T-helper 2 cell treated with Interferon-gamma antibody and Interleukin-4, amounts not matched to agents 5 μg/mL and 100 μg/mL, for 36 hours (primary cell): ENCODE measurements at places on chromosomes 4 and X.
A peak's percentile ranks its signal among the peaks of the same experiment; 100 is the strongest.

GRCh38 chr4:61771056-61771455 is 570.9 kb downstream of the ADGRL3 start:
- no peaks in the 10 kb centered on the region for H3K4me1 ChIP-seq
- H3K27me3 ChIP-seq = no peaks in the 10 kb centered on the region
- no peak overlapping the region for H3K4me3 ChIP-seq
- no peak overlapping the region for H3K27ac ChIP-seq
- no peak for DNase-seq
- H3K36me3 ChIP-seq = no peaks in the 10 kb centered on the region

- no peak overlapping the region for H3K4me3 ChIP-seq
- H3K36me3 ChIP-seq = no peaks in the 10 kb centered on the region
- DNase-seq = no peak
- H3K27me3 ChIP-seq = no peaks in the 10 kb centered on the region
- no peak overlapping the region for H3K27ac ChIP-seq
These were observed 129.4 kb upstream of the ACSL4 start for GRCh38 chrX:109862433-109862832.

GRCh38 chr4:152385551-152385950 is 150.3 kb downstream of the FBXW7 start:
- peaks cover 11% of the 10 kb centered on the region for H3K4me1 ChIP-seq
- H3K36me3 ChIP-seq = peaks cover 4% of the 10 kb centered on the region
- no peak overlapping the region for H3K4me3 ChIP-seq
- H3K27ac ChIP-seq = no peak overlapping the region
- H3K27me3 ChIP-seq = no peaks in the 10 kb centered on the region

GRCh38 chrX:125295337-125295736 is 24.3 kb upstream of the TEX13C start:
- peak; percentile 8 for DNase-seq
- no peak overlapping the region for H3K27ac ChIP-seq
- no peaks in the 10 kb centered on the region for H3K27me3 ChIP-seq
- H3K4me1 ChIP-seq = peaks cover 17% of the 10 kb centered on the region
- peak overlapping the region; percentile 27 for H3K4me3 ChIP-seq

DNA sequence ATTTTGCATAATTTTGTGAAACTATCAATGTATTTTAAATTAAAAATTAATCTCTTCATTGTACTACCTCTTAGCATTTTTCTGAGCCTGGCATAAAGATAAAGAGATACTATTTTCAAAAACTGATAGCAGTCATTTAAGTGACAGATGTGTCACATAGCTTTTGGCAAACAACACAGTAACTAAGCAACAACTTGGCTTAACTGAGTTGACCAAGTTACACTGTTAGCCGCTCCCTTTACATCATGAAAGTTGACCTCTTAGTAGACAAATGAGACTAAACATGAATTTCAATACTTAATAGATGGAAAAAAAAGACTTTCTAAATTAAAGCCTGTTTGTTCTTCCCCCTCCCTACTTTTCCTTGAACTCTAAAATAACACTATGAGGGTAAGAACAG is 62.0 kb downstream of the ATP8A1 start:
- H3K36me3 ChIP-seq = peaks cover 1% of the 10 kb centered on the region
- no peak overlapping the region for H3K27ac ChIP-seq
- H3K4me1 ChIP-seq = peaks cover 4% of the 10 kb centered on the region
- DNase-seq = no peak
- H3K4me3 ChIP-seq = no peak overlapping the region
